ENCODE measurements at places on chromosomes 6 and 20.

DNA sequence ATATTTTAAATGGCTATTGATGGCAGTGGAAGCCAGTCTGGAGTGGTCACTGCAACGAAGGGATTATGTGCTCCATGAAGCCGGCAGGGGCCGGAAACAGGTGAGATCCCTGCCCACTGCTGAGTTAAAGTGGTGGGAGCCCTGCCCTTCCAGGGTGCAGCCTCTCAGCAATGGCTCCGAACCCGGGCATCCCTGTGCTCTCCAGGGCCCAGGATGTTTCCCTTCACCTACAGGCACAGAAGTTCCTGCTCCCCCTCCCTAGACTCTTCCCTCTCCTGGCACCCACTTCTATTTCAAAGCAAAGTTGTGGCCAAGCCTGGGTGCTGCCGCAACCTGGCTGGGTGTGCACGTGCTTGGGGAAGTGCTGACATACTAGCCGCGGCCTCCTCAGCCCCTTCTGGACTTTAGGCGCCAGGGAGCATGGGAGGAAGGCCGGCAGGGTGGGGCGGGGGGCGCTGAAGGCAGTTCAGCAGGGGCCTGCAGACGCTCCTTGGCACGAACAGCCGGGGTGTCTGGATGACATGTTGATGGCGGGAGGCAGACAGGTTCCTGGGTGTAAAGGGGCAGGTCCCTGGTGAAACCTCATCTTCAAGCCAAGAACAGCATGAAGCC, 452.3 kb downstream of the HTR1B start:
- no peak for DNase-seq

GRCh38 chr6:87851674-87852299, 149.8 kb upstream of the AKIRIN2 start:
- DNase-seq = no peak

GRCh38 chr6:36615018-36615761, 21.0 kb downstream of the SRSF3 start:
- DNase-seq = peak; percentile 47

- peak; percentile 75 for DNase-seq
Observed at GRCh38 chr6:32940656-32941213, at the start of gene HLA-DMB. Gene HLA-DMB, minus strand, starts transcription at chr6:32941028. Its CDS starts 221 bp downstream, at chr6:32940807.

DNA sequence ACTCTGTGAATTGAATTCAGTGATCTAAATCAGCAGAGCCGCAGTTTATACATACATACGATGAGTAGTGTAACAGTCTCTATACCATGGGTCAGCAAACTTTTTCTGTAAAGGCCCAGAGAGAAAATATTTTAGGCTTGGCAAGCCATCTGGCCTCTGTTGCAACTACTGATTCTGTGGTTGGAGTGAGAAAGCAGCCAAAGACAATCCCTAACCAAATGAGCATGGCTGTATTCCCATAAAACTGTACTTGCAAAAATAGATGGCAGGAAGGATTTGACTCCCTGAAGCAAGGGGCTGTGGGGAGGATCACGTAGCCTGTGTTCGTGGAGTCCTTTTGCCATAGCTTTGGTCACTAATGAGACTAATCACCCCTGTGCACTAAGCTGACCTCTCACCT, 17.9 kb upstream of the MOCS1 start:
- DNase-seq = peak; percentile 76

DNA sequence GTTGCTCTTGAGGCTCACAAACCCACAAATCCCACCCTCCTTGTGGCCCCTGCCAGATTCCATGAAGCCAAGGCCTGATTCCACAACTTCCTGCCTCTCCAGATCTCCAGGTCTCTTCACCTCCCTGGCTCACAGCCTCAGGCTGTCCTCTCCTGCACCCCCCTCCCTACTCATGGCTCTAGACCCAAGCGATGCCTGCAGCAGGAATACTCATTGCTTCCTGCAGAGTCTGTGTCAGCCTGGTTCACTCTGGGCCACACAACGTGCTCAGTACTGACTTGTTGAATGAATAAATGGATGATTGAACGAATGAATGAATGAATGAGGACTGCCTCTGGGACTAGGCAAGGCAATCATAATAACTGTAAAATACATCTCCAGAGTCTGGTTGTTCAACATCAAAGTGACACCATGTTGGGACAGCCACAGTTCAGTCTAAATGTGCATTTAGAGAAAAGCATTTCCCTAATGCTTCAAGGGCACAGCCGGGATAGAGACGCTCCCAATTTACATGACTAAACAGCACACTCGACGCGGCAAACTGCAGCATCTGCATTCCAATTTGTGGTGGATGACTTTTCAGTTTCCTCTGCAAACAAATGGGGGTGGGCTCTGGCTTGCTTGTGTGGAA, 139.9 kb downstream of the GRM4 start:
- DNase-seq = no peak

DNA sequence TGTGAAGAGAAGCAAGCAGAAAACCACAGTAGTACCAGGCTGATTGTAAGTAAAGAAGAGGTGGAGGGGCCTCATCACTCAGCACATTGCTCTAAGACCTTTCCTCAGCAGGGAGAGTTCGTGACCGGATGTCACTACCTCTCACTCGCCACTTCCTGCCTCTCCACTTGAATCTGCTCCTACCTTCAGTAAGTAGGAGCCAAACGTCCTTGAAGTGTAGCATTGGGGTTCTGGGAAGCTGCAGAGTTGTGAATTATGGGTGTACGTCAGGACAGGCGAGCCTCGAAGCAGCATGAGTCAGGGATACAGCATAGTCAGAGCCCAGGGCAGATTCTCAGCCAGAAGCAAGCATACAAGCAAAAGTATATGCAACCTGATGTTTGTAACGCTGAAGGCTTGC, 224.9 kb downstream of the PHACTR1 start:
- DNase-seq = no peak

DNA sequence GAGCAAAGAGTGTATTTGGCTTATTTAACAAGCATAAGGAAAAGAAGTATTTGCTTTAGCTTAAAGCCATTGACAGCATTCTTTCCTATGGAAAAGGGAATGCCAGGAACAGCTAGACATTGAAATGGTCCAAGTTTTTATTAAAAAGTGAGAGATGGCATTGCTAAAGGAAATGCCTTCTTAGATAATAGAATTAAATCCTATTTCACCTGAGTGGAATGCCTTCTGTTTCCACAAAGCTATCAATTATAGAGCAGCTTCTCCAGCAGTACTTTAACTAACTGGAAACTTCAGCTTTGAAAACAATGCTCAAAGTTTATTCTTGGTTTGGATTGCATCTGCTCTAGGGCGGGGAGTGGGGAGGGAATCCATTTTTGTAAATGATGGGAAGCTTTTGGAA, 85.1 kb upstream of the CNKSR3 start:
- no peak for DNase-seq

DNA sequence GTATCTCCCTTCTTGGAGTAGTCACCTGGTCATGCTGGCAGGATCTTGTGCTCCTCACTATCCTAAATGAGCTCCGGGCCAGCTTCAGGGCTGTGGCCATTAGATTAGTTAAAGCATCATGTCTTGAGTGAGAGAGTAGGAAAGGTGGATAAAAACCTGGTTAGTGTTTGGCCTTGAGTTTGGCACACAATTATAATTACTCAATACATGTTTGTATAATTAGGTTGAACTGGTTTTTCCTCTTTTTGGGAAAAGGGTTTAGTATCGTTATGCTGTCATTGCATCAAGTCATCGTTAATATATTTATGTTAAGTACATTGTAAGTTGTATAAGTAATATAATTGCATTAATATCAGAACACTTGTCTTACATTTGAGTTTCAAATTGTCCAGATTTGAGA, 126.3 kb downstream of the CDKAL1 start:
- no peak for DNase-seq

- DNase-seq = no peak
Observed at GRCh38 chr6:168546730-168547129, 105.7 kb downstream of the SMOC2 start.

DNA sequence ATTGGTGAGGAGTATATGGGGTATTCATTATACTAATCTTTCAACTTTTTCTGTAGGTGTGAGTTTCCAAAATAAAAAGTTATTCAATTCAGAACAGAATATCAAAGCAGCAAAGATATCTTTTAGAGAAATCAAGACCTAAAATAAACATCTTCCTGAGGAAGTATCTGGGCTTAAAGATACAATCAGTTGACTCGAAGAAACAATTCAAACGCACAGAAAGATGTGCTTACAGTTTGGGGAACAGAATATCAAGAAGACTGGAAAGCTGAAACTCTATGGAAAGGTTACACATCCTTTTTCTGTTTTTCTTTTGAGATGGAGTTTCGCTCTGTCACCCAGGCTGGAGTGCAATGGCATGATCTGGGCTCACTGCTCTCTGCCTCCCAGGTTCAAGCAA, 36.2 kb upstream of the SAYSD1 start:
- no peak for DNase-seq

DNA sequence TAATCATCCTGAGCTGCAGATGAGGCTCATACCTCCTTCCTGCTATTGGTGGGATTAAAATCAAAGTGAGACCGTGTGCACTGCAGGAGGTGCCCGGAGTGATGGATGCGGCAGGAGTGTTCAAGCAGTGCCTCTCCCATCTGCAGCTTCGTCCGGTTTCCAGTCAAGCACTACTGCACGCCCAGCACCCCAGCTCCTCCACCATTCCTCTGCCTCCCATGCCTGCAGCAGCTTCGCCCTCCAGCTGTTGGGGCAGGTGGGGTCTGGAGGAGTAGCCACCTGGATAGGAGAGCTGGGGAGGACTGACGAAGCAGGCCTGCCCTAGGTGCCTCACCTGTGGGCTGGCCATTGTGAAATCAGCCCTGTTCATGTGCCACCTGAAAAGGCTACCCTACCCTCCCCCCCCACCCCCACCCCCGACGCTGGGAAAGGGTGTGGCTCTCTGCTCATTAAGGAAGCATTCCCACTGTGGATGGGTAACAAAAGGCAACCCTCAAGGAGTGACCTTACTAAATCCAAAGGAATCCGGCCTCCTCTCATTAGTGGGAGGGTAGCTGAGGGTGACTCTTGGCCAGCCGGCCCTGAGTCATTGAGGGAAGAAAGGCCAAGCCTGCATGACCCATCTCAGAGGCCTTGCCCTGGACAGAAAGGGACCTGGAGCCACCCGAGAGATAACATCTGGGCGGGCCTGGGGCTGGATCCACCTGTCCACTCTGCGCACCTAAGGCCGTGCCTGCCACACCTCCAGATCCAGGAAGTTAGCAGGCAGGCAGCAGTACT, 115.9 kb upstream of the ARMC2 start:
- peak; percentile 47 for DNase-seq

DNA sequence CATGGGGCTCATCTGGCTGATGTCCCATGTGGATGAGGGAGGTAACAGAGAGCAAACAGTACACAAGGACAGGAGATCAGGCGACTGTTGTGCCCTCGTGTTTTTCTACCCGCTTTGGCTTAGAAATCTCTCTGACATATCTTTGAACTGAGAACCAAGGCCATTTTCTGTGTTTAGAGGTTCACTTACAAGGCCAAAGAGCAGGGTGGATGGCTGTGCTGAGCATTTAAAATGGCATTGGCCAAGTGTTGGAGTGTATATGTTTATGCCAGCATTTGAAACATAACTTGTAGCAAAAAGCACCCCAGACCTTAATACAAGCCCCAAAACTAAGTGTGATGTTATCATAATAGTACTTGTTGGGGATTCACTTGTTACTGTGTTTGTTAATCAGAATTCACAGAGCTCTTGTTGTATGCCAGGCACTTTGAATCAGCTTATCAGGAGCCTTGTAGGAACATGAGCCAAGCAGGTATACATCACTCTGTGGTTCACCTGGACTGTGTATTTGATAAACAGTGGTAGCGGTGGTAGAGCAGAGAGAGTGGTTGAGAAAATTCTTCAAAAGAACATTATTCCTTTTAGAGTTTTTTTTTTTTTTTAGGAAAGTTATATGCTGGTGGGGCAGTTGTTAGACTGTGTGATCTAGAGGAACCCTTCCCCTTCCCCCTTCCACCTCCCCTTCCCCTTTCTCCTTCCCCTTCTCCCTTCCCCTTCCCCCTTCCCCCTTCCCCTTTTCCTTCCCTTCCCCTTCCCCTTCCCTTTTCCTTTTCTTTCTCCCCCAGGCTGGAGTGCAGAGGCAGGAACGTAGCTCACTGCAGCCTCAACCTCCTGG, 71.3 kb downstream of the ATRN start:
- DNase-seq = no peak

- no peak for DNase-seq
Observed at GRCh38 chr6:42704251-42704936, 18.0 kb downstream of the PRPH2 start.

Measured in stromal cell of bone marrow (primary cell).